ENCODE measurements at places on chromosomes 11 and 22.

DNA sequence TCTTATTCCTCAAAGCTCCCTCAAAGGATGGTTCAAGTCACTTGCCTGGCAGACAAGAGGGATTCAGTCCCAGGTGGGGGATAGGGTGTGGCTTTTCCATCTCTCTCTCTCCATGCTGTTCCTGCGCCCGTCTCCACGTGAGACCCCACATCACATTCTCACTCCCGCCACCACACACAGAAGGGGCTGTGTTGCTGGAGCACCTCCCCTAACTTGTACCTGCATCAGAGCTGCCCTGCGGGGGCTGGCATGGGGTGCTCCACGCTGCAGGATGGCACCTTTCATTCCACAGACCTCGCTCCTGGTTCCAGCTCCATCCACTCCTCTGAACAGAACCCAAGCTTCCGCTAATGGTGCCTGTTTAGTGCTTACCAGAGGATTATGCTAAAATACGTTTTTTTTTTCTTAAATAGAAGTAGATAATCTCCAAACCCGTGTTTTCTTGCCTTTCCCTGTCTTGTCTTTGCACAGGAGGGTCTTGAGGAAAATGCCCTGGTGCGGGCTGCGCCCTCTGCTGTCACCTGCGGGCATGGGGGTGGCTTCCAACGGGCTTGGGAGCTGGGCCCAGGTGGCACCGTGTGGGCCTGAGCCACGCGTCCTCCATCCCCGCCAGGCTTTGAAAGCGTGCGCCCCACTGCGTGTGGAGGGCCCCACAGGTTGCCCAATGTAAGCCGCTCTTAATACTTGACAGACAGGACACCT lies 985.6 kb downstream of the BRD1 start:
- DNase-seq: no peak

DNA sequence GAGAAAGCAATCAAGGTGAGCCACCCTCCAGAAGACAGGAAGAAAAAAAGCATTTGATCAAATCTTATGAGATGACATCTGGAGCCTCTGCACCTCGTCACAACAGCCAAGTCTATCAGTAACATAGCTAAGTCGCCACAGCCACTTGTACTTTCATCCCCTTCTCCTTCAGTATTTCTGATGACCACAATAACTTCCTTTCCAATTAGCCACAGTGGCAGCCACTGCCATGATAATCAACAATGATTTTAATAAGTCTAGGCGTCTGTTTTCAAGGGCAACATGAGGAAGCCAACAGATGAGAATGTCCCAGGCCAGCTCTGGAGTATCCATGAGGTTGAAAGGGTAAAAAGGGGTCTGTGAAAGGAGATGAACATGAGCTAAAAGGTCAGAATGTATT lies 29.9 kb downstream of the RBFOX2 start:
- no peak for DNase-seq

- no peak for DNase-seq
Measured at GRCh38 chr22:29328566-29329500, 13.3 kb upstream of the RASL10A start.

GRCh38 chr11:12725863-12726682 lies 51.9 kb downstream of the TEAD1 start:
- no peak for DNase-seq

DNA sequence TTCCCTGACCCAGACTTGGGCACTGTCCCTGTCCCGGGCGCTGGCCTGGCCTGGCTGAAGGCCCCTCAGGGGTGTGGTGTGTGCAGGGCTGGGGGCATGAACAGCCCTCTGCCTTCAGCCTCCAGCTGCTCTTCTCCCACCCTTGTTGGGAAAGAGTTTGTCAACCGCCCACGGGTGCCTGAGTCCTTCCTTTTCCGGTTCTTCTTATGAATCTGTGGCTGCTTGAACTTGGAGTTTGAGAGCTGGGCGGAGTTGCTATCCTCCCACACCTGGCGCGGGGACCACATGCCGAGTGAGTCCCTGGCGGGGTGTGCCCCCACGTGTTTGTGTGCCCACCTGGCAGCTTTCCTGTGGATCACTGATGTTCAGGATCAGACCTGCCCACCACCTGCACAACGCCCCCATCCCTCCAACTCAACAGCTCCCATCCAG lies 13.4 kb downstream of the NFAM1 start:
- DNase-seq: no peak

DNA sequence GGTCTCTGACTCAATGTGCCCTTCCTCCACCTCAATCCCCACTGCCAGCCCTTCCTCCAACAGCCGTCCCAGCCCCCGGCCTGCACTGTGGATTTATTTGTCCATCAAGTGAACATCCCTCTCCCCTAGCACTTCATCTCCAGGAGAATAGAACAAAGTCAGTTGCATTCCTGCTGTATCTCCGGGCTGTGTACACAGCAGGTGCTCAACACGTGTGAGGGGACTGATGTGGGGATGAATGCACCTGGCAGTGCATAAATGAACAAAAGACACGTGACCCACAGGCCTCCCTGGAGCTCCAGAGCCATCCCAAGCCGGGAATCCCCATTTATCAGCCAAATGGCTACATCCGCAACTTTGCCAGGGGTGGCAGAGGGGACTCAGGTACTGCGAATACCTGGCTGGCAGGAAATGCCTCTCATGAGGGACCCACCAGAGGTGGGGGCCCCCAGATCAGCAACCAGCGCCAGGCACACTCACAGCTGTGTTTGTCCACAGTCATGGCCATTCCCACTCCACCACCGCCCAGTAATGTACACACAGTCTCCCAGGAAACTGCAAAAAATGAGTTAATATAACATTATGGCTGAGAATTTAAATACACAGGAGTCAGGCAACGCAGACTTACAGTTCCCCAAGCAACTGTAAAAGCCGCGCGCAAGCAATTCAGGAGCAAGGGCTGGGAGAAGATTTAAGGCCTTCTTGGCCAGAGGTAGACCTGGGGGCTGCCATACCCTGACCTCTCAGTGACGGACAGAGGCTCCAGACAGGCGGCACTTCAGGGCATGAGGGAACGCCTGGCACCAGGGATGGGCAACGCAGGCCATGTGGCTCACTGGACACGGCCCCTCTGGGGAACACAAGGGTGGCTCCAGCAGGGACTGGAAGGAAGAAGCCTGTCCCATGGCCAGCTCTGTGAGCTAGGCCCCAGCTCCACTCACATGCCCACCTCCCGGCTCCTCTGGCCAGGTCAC lies 50.3 kb upstream of the TCF20 start:
- DNase-seq: no peak

Measured in T-helper 22 cell (primary cell).